Osteocyte (in vitro differentiated cells): ENCODE measurements at places on chromosomes 12 and 14. TPM values are rescaled to one million over a fixed set of nuclear protein-coding genes. Genes with fewer than 3 reads are reported as not detected.

GRCh38 chr14:101819251-101819990 is 57.9 kb downstream of the PPP2R5C start:
- H3K4me1 ChIP-seq, result peaks cover 10% of the 10 kb centered on the region
- no peak overlapping the region for H3K4me3 ChIP-seq
- no peak overlapping the region for H3K27ac ChIP-seq
- H3K27me3 ChIP-seq, result no peaks in the 10 kb centered on the region
- peaks cover 5% of the 10 kb centered on the region for H3K36me3 ChIP-seq
- no peak for DNase-seq

- H3K27ac ChIP-seq, result no peak overlapping the region
- DNase-seq, result no peak
- H3K27me3 ChIP-seq, result peaks cover 21% of the 10 kb centered on the region
- no peaks in the 10 kb centered on the region for H3K36me3 ChIP-seq
- no peak overlapping the region for H3K4me3 ChIP-seq
- peaks cover 2% of the 10 kb centered on the region for H3K4me1 ChIP-seq
Measured at GRCh38 chr14:93970965-93971634, 5.3 kb downstream of the ASB2 start.

DNA sequence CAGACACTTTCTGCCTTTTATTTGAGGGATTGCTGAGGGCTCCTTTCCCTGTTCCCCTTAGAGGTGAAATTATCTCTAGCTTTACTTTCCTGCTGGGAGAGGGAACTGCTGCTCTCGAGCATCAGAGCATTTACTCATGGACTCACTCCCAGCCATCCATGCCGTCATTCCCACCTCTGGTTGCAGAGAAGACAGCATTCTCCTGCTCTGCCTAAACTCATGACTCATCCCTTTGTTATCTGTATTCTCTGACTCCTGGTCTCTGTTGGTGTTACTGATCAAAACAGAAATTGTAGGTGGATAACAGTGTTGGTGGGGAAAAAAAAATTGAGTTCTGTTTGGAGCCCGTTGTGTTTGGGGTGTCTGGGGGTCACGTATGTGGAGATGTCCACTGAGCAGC is 159.3 kb downstream of the TTC8 start:
- H3K4me3 ChIP-seq, result no peak overlapping the region
- no peaks in the 10 kb centered on the region for H3K27me3 ChIP-seq
- H3K27ac ChIP-seq, result no peak overlapping the region
- H3K36me3 ChIP-seq, result no peaks in the 10 kb centered on the region
- H3K4me1 ChIP-seq, result no peaks in the 10 kb centered on the region
- DNase-seq, result no peak

DNA sequence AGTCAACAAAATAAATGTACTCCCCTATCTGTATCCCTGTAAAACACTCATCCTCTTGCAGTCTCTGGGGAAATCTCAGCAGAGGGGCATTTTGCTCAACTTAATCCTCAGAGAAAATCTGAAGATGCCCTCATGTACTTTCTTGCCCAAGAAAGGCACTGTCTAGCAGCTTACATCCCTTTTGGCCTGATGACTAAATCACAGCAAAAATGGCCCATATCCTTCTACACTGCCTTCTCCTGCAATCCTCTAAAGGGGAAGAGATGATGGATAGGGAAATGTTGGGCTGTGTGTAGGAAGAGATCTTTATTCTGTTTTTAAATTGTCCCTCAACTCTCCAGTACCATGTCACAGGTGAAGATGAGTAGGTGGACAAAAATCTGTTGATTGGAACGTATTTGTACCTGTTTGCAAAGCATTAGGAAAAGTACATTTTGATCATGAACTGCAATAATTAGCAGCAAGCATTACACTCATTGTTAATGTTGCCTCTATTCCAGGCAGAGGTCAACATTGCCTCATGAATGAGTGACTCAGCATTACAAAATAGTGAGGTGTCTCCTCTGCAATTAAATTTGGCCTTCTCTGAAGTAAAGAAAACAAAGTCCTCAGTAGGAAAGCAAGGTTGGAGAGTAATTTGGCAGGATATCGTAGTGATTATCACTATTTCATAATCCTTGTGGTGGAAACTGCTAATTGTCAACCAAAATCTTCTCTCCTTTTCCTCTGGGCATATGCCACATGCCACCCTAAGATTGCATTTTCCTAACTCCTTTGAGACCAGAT is 172.4 kb upstream of the CAND1 start:
- peaks cover 6% of the 10 kb centered on the region for H3K27me3 ChIP-seq
- peaks cover 8% of the 10 kb centered on the region for H3K4me1 ChIP-seq
- H3K4me3 ChIP-seq, result no peak overlapping the region
- no peak for DNase-seq
- peak overlapping the region; percentile 33 for H3K27ac ChIP-seq
- no peaks in the 10 kb centered on the region for H3K36me3 ChIP-seq

GRCh38 chr14:54650331-54650958 is 83.5 kb downstream of the SAMD4A start:
- peaks cover 27% of the 10 kb centered on the region for H3K4me1 ChIP-seq
- no peak overlapping the region for H3K27ac ChIP-seq
- no peaks in the 10 kb centered on the region for H3K27me3 ChIP-seq
- no peak for DNase-seq
- H3K4me3 ChIP-seq, result peak overlapping the region; percentile 64

DNA sequence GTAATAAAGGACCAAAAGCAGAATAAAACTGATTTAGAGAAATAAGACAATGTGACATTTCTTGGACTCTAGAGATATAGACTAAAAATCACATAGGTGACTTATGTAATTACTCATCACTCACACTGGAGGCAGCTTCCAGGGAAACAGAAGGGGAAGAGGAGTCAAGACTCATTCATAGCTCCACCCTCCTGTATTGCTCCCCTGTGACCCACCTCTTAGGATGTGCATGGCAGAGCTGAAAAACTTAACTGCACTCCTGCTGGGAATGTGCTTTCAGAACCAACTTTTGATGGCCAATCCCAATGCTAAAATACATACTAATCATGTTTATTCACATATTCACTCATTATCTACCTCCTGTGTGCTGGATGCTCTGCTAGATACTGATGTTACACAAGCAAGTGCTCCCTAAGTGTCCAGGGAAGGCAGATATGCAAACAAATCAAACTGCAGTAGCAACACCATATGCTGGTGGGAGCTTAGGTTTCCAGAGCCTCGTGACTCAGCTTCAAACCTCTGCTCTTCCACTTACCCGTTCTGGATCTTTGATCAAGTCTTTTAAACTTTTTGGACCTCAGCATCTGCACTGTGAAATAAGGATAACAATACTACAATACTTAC is 316.1 kb downstream of the GALC start:
- H3K36me3 ChIP-seq, result no peaks in the 10 kb centered on the region
- H3K4me3 ChIP-seq, result no peak overlapping the region
- no peak overlapping the region for H3K27ac ChIP-seq
- no peaks in the 10 kb centered on the region for H3K4me1 ChIP-seq
- no peak for DNase-seq
- no peaks in the 10 kb centered on the region for H3K27me3 ChIP-seq

DNA sequence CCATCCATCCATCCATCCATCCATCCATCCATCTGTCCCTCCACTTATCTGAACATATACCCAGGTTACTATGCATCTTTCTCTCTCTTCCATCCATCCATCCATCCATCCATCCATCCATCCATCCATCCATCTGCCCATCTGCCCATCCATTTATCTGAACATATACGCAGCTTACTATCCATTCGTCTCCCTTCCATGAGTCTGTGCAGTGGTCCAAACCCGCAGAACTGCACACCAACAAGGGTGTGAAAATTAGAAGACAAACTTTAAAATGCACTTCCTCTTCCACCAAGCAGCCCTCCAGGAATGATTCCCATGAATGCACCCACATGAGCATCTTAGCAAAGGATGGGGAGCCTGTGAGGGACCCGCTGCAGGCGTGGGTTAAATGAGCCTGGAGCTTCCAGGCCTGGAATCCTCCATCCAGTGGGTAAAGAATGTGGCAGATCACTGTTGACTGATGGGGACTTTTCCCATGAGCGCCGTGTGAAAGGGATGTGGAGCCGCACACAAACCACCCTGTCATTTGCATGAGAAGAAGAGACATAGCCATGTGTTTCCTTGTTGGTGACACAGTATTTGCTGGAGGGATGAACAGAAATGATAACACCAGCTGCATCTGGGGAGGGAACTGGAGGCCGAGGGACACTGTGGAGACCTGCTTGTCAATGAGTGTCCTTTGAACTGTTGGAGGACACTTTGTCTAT is 376.6 kb downstream of the ADGRD1 start:
- H3K27ac ChIP-seq, result no peak overlapping the region
- no peak overlapping the region for H3K4me3 ChIP-seq
- H3K4me1 ChIP-seq, result no peaks in the 10 kb centered on the region
- peak; percentile 46 for DNase-seq
- no peaks in the 10 kb centered on the region for H3K27me3 ChIP-seq

TUNAR gene
- total RNA-seq, result 0.27 and 0.31 TPM in 2 replicates

TCL1B gene
- total RNA-seq, result not detected in 2 replicates

SLC17A8 gene
- total RNA-seq, result not detected in 2 replicates

KSR2 gene
- not detected in 2 replicates for total RNA-seq

LRP1-AS gene
- not detected in 2 replicates for total RNA-seq
